GF-D8 (cell line): ENCODE measurements at places on chromosomes 7 and 10.

- no peak for DNase-seq
Observed at GRCh38 chr7:8514781-8515519, 81.5 kb downstream of the NXPH1 start.

GRCh38 chr10:51846856-51847506, 147.6 kb upstream of the CSTF2T start:
- no peak for DNase-seq

GRCh38 chr7:18680576-18680975, 185.0 kb downstream of the HDAC9 start:
- DNase-seq = no peak

DNA sequence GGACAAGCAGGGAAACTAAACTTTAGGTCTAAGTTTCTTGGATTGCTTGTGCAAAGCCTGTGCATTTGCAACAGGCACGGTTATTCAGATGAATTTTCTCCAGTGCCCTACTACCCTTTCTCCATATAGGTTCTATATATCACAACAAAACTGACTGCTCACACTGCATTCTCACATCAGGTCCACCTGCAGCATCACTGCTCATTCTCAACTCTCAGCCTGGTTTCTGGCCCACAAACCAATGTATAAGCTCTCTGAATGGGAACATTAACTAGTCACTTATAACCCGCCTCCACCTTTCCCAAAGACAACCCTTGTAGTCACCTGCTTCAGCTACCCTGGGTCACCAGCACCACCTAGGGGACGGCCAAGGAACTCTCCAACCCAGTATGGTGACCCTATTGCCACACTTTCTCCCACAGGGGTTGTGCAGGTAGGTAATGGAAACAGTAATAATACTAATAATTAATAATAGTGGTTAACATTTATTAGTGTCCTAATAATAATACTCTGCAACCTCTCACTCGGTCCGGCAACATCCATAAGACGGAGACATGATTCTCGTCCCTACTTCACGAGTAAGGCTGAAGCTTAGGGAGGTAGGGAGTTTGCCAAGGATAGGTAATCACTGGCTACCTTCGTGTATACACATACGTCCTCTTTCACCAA, 97.3 kb downstream of the CLEC2L start:
- DNase-seq = no peak

GRCh38 chr10:33573606-33574005, 239.1 kb upstream of the NRP1 start:
- no peak for DNase-seq

DNA sequence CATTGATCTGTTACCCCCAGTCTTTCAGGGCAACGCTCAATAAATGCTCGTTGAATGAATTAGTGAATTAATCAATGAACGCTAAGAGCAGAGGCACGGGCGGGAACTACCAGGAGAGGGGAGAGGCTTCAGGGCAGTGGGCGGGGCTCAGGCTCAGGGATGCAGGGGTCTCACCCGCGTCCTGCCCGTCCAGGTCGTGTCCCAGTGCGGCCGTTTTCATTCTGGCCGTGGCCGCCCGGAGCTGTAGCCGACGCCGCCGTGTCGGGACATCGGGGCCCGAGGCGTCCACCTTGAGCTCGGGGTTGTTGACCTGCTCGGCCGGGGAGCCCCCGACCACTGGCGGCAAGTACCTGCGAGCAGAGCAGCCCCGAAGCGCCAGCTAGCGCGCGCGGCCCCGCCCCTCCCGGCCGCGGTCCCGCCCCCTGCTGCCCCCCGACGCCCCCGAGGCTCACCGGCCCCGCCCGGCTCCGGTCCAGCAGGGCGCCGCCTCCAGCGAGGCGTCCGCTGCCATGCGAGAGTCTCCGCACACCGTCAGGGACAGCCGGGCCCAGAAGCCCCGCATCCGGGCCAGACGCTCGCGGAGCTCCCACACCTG, 2.8 kb upstream of the GAL3ST4 start:
- no peak for DNase-seq

DNA sequence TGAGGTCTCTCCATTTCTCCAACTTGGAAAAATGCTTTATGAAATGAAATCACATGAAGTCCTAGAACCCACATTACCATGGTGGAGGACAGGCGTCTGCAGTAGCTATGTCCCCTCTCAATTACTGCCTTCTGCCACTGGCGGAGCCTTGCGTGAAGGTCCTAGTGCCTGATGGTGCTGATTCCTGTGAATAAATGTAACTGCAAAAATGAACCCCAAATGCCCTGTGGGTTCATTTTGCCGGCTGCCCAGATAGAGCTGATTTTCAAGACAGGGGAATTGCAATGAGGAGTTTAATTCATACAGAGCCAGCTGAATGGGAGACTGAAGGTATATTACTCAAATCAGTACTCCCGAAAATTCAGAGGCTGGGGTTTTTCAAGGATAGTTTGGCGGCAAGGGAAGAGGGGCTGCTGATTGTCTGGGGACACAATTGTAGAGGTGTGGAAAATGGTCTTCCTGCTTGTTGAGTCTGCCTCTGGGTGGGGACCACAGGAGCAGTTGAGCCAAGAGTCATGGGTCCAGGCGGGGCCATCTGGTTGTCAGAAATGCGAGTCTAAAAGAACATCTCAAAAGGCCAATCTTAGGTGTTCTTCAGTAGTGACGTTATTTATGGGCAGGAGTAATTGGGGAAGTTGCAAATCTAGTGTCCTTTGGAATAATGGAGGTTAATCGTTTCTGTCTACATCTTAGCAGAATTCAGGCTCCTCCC, 13.5 kb downstream of the PRF1 start:
- no peak for DNase-seq

DNA sequence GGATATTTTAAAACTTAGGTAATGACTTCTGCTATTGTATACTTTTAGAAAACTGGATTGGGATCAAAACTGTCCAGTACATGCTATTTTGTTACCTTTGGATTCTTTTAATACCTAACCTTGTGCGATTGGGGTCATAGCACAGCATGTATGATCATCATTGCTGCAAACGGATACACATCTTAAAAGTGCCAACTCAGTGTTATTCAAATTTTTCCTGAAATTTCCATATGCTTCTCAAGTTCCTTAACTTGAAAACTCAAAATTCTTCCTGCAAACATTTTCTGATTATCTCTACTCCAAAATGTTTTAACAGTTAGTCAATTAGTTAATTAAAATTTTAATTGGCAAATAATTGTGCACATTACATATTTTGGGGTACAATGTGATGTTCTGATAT, 147.5 kb downstream of the PCDH15 start:
- no peak for DNase-seq

- no peak for DNase-seq
Observed at GRCh38 chr7:86968618-86969017, 90.8 kb downstream of the ELAPOR2 start.

- DNase-seq = no peak
Observed at GRCh38 chr7:22146961-22147512, 201.3 kb upstream of the CDCA7L start.

GRCh38 chr7:123961771-123962170, 36.7 kb downstream of the SPAM1 start:
- DNase-seq = no peak

- no peak for DNase-seq
Observed at GRCh38 chr7:87151002-87151728, 1.1 kb upstream of the DMTF1 start.

DNA sequence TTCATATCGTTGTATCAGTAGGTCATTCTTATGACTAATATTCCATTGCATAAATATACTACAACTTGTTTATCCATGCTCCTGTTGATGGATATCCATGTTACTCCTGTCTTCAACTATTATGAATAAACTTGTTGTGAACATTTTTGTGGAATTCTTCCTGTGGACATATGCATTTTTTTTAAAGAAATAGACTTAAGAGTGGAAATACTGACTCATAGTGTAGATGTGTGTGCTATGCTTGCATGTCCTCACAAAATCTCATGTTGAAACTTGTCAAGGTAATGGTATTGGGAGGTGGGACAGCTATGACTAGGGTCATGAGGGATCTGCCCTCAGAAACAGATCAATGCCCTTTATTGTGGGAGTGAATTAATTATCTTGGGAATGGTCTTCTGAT, 240.5 kb upstream of the PRSS58 start:
- DNase-seq = no peak

DNA sequence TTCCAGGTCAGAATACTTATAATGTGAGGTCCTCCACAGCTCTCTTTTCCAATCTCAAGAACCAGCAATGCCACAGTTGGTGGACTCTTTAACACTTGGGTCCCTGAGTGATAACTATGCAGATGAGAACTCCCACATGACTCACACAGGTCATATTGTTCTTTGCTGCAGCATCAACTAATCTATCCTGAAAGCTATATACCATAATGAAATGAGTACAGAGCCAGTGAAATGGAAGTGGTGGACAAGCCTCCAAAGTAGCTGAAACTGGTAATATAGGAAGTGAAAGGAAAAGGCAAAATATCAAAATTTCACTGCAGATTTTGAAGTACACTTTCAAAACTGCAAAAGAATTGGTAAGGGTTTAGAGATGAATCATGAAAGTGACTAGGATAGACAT, 45.6 kb downstream of the SORCS1 start:
- DNase-seq = no peak

GRCh38 chr10:66639371-66639770, 286.5 kb upstream of the LRRTM3 start:
- DNase-seq = no peak

DNA sequence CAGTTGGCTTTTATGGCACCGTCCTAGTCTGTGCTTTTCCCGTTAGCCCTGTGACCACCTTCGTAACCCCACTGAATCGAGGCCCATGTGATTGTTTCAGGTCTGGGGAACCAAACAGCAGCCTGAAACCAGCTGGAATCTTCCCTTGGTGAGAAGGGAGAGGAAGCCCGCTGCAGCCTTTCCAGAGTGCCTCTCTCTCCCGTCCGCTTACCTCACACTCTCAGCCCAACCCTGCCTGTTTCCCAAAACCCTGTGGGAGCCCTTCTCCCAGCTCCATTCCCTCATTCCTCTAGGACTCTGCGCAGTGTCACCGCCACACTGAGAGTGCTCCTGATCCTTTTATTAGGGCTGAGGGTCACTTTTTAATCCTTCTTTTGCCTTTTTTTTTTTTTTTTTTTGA, 139.6 kb downstream of the WDR37 start:
- no peak for DNase-seq
